ENCODE measurements at places on chromosomes 3 and 15. TPM values are rescaled to one million over a fixed set of nuclear protein-coding genes. Genes with fewer than 3 reads are reported as not detected.

DNA sequence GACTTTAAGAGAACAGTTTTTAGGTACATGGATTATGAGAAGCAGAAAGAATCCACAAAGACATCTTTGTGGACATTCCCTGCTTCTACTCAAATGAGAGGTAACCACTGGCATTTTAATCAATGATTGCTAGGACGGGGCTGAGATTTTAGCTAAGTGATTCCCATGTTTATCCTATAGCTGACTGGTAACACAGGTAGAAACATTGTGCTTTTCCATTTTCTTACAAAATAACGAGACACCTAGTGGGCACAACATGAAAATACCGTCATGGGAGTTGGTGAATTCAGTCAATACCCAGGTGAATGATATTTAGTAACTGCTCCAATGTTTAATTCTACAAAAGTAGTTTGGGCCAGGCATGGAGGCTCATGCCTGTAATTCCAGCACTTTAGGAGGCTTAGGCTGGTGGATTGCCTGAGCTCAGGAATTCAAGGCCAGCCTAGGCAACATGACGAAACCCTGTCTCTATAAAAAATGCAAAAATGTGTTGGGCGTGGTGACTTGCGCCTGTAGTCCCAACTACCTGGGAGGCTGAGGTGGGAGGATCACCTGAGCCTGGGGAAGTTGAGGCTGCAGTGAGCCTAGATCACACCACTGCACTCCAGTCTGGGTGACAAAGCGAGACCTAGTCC lies 37.2 kb upstream of the DENND4A start:
- no peaks in the 10 kb centered on the region for H3K27me3 ChIP-seq
- no peak overlapping the region for H3K4me3 ChIP-seq
- H3K4me1 ChIP-seq = peaks cover 4% of the 10 kb centered on the region

DNA sequence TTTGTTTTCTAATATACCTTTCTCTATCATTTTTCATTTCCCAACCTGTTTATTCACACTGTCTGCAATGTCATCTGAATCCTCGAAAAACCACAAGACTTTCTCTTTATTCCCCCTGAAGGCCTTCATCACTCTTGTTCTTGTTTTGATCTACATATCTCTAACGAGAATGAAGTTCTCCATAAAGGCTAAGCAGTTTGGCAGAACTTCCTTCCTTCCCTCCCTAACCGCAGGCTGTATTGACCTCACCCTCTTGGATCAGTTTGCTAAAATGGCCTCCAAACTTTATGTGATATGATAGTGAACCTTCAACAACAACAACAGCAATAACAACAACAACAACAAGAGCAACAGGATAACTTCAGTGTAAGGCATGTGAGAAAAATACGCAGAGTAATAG lies 392.8 kb downstream of the TIGIT start:
- no peaks in the 10 kb centered on the region for H3K36me3 ChIP-seq
- DNase-seq = no peak
- H3K27me3 ChIP-seq = no peaks in the 10 kb centered on the region

DNA sequence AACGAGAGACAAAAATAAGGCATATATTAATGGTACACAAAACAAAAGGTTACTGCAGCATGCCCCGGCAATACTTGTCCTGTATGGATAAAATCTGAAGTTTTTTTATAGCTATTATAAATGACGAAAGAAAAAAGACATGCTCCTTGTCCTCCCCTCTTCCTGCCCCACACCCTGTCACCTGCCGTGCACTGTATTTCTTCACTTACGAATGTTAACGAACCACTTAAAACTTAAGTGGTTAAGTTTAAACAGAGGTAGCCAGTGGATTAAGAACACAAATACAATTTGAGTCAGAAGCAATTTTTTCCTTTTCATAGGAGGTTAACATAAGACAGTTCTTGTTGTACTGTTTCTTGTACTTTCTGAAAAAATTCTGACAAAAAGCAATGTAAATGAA lies 799.1 kb upstream of the NECTIN3 start:
- no peak overlapping the region for H3K27ac ChIP-seq
- no peaks in the 10 kb centered on the region for H3K4me1 ChIP-seq
- no peak for DNase-seq
- H3K36me3 ChIP-seq = no peaks in the 10 kb centered on the region

The TOP2B gene
- 206 TPM for total RNA-seq

DNA sequence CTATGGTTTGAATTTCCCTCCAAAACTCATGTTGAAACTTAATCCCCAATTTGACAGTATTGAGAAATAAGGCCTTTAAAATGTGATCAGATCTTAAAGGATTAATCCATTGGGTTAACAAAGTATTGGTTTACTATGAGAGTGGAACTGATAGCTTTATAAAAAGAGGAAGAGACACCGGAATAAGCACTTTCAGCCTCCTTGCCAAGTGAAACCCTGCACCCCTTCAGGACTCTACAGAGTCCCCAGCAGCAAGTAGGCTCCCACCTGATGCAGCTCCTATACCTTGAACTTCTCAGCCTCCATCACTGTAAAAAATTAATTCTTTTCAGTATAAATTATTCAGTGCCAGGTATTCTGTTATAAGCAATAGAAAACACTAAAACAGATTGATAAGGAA lies 348.3 kb downstream of the CGGBP1 start:
- no peak overlapping the region for H3K27ac ChIP-seq
- no peaks in the 10 kb centered on the region for H3K27me3 ChIP-seq
- no peak overlapping the region for H3K4me3 ChIP-seq
- H3K36me3 ChIP-seq = no peaks in the 10 kb centered on the region

- no peak for DNase-seq
- H3K27ac ChIP-seq = no peak overlapping the region
- H3K4me3 ChIP-seq = no peak overlapping the region
Measured at GRCh38 chr3:46990573-46991374, 11.3 kb downstream of the NBEAL2 start.

- H3K27me3 ChIP-seq = no peaks in the 10 kb centered on the region
- no peaks in the 10 kb centered on the region for H3K36me3 ChIP-seq
- no peak overlapping the region for H3K27ac ChIP-seq
- H3K4me1 ChIP-seq = no peaks in the 10 kb centered on the region
- no peak overlapping the region for H3K4me3 ChIP-seq
Measured at GRCh38 chr15:21267226-21267625, 173.1 kb downstream of the POTEB3 start.

The PLSCR5 gene
- total RNA-seq = not detected
